Kidney tubule cell (primary cell): ENCODE measurements at places on chromosomes 7 and 10.
A peak's percentile ranks its signal among the peaks of the same experiment; 100 is the strongest.

DNA sequence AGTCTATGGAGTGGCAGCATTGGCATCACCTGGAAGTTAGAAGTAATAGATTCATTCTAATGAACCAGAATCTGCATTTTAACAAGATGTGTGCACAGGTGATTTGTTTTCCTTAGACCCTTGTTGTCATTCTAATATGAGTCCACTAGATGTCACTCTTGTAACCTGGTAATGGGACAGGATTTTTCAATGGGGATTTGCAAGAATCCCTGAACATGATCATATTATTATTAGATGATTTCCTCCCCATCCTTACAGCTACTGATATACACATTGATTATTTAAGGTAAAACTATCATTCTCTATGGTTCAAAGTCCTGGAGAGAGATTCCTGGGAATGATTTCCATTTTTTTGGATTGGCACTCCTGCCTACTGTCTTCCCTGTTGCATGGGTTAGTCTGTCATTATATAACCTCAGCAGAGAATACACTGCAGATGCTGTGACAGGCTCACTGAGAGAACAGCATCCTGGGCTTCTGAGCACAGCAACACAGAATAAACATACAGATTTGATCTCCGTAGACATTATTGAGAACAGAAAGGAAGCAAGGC, 194.9 kb downstream of the SUGCT start:
- peak; percentile 64 for DNase-seq

DNA sequence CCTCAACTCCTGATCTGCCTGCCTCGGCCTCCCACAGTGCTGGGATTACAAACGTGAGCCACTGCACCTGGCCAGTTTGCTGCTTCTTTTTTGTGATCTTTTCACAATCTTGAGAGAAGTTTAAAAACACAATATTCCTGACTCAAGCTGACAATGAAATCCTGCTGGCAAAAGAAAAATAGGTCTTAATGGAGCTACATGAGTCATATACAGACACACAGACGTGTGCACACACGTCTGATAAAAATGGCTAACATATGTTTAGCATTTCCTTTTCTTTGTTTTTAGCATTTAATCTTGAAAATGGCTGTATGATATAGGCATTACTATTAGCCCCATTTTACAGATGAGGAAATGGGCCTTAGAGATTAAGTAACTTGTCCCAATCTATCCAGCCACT, 29.4 kb upstream of the RAB18 start:
- DNase-seq, result no peak

DNA sequence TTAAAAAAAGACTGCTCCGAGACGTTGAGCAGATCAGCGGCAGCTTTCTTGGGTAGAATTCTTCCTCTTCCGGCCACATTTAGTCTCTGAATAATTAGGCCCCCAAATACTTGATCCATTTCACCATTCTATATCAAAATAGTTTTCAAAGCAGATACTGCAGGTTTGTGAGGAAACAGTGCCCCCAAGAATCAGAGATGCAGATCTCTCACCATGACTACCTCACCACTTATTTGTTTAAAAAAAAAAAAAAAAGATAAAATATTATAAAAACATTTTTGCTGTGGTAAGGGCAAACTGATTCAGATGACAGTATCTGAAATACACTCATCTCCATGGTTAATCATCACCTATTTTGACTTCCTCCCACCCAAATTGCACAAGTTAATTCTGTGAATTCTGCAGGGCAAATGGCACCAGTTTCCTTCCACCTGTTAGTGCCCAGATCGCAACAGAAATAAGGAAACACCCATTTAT, 210.4 kb downstream of the FAM107B start:
- peak; percentile 74 for DNase-seq

- DNase-seq, result no peak
Observed at GRCh38 chr7:87513735-87514335, 38.4 kb upstream of the ABCB4 start.

DNA sequence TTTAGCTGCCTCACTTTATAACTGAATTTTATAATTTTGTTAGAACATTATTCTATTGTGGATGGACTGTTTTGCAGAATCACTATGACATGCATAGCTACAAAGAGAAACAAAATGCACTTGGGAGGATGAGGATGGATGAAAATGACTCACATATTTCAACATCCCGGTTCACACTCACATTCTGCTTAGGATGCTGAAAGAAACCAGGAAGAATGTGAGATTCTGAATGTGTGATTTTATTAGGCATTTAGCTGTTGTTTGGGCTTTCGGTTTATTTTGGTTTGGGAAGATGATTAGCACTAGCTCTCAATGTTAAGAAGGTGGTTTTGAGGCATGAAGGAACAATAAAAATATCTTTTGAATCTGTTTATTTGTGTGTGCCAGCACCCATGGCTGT, 235.5 kb downstream of the SEMA3E start:
- DNase-seq, result peak; percentile 18
